ENCODE measurements at places on chromosomes 4 and X.

- no peak for DNase-seq
These were observed 2.8 kb downstream of the TRIM2 start for GRCh38 chr4:153207027-153207426.

- DNase-seq = peak; percentile 23
These were observed 942 bp upstream of the APLN start for GRCh38 chrX:129655547-129656249.

DNA sequence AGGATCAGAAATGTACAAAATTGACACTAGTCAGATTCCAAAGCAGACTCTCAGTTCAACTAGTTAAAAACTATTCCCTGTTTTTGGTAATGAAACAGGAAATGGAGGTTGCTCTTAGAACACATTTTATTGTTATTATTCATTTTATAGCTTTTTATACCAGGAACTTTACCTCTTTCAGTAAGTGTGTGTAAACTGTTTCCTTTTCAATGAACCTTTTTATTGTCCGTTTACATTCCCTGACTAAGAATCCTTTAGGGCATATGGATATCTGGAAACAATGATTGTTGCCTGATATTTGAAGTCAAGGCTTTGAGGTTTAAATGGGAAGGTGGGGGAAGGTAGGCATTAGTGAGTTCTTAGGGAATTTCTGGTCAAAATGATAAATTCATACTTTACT is 1511.4 kb downstream of the ADGRL3 start:
- no peak for DNase-seq

DNA sequence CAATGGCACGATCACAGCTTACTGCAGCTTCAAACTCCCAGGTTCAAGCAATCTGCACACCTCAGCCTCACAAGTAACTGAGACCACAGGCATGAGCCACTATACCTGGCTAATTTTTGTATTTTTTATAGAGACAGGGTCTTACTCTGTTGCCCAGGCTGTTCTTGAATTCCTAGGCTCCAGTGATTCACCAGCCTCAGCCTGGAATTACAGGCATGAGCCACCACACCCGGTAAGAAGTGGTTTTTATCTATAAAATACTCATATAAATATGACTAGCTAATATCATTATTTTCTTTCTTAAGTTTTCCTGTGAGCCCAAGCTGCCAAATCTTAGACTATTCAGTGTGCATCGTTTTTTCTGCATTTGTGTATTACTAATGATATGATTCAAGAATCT is 4.4 kb downstream of the SCFD2 start:
- no peak for DNase-seq

- no peak for DNase-seq
These were observed 9.3 kb upstream of the SYTL5 start for GRCh38 chrX:37997096-37997495.

DNA sequence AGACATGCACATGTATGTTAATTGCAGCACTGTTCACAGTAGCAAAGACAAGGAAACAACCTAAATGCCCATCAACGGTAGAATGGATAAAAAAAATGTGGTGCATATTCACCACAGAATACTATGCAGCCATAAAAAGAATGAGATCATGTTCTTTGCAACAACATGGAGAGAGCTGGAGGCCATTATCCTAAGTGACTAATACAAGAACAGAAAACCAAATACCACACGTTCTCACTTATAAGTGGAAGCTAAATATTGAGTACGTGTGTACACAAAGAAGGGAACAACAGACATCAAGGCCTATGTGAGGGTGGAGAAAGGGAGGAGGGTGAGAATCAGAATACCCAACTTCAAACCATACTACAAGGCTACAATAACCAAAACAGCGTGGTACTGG is 17.4 kb upstream of the LNX1 start:
- DNase-seq = no peak

DNA sequence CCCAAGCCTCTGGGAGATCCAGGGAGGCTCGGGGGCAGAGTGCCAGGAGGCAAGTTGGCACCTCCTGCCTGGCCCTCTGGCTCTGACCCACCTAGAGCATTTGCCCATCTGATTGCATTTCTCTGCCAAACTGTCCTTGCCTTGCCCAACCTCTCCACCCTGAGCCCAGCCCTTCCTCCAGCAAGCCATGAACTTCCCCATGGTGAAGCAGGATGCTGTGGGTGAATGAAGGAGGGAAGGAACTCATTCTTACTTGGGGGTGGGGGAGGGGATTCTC is 9.3 kb upstream of the CNGA2 start:
- no peak for DNase-seq

- DNase-seq = no peak
These were observed 52.1 kb downstream of the RTL5 start for GRCh38 chrX:72079607-72080006.

DNA sequence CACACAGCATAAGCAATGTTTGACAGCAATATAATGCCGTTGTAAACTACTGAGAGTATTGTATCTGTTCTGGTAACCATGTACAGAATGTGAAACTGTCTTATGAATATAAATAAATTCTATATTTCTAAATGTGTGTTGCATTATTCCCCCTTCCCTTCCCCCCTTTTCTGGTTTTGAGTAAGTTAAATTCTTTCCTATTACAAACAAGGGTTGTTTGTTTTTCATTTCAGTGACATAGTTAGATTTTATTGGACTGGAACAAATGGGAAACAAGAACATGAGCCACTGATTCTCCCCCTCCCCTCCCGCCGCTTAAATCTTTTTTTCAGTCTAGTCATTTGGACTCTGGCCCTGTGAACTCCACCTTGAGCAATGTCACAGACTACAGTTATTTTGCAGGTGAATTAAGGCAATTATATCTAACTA is 69.8 kb downstream of the GPAT3 start:
- no peak for DNase-seq

GRCh38 chrX:139559383-139560042 is 29.0 kb downstream of the F9 start:
- DNase-seq = no peak

DNA sequence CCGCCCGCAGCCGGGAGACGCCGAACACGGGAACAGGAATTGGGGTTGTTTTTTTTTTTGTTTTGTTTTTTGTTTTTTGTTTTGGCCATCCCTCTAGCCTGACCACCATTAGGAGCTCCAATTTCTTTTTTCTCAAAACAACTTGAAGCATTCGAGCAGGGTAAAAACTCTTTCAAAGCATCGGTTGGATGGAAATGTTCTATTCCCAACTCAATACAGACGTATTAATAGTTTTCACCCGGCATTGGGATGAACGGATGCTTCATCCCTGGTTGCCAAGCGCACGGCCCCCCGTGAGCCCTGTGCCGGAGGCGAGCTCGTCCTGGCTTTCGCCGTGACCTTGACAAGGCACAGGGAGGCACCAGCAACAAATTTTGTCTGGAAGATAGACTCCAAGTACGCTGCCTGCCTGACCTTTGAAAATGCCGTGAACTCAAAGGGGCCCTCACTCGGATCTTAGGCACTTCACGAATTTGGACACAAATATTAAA is 352 bp upstream of the MAP3K15 start:
- no peak for DNase-seq

DNA sequence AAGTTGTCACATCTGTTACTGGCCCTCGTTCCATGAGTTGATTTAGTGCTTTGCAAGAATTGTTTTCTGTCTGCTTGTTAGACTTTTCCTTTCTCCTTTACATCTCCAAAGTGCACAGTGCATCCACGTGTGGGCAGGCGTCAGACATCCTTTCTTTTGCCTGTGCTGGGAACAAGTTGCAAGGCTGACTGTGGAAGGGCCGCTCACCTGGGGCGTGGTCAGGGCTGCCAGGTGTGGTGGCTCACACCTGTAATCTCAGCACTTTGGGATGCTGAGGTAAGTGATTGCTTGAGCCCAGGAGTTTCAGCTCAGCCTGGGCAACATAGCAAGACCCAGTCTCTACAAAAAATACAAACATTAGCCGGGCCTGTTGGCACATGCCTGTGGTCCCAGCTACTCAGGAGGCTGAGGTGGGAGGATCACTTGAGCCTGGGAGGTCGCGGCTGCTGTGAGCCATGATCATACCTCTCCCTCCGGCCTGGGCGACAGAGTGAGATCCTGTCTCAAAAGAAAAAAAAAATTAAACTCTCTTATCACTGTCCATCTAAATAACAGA is 46.2 kb downstream of the RGS12 start:
- DNase-seq = no peak

GRCh38 chrX:104430072-104430741 is 135.8 kb upstream of the IL1RAPL2 start:
- no peak for DNase-seq

DNA sequence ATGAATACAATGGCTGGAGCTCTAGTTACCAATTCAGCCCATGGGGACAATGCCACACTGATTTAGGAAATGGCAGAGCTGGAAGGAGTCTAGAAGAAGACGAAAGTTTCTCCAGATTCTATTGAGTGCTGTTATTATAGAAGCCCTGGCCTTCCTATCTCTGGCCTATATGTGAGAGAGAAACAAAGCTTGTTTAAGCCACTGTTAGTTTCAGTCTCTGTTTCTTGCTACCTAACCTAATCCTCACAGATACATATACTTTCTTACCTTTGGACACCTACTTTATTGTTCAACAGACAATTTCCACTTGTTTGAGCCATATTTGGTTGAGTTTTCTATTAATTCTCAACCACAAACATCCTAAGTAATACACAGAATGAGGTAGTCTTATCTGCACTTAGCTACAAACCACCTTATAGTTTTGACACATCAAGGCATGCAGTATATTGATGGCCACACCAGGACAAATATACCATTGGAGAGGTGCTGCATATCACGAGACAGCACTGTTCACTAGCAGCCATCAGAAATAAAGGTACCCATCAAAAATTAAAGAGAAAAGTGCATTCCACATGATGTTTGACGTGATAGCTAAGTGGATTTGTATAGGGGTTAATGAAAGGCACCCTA is 190.2 kb downstream of the SMIM20 start:
- DNase-seq = no peak

DNA sequence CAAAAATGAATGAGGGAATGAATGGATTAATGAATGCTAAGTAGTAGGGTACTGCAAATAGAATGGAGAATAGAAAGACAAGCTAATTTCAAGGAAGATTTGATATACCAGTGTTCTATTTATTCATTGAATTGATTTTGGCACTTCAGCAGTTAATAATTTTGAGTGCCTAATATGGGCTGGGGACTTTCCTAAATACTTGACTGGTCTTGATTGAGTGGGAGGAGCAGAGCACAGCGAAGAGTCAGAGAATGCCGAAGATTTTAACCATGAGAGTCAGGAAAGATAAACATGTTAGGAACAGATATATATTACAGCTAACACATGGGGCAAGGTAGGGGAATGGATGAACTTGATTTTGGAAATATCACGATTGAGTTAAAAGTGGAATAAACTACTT is 10.6 kb downstream of the IL15 start:
- no peak for DNase-seq

DNA sequence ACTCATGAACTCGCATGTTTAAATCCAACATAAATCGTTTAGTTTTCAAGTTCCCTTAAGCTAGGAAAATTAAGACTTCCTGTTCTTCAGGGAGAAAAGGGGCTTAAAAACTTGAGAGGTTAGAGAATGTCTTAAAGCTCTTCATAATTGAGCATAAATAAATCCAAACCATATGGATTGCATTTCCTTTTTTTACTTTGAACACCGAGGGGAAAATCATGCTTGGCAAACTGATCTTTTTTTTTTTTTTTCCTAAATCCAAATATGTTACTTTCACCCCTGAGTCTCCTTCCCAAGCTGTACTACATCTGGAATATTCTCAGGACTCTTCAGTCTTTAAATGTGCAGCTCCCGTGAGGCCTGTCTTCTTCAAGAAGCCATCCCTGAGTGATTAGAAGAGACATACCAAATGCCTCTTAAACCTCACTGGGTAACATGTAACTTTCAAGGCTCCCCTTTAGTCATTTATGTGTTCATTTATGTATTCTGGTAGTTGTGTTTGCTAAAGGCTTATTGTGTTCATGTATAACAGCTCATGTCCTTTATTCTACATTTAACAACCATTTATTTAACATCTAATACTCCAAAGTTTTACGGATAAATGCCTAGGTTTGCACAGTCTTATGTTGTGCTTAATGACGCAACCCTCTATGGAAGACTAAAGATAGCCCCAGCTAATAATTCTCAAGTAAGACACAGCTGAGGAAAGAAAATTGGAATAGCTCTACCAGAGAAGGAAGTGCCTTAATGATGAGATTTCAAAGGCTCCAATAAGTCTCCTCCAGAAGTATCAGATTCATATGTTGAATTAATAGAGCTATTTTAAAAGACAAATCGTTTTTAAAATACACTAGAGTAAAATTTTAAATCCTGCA is 107.0 kb downstream of the AGTR2 start:
- no peak for DNase-seq

- no peak for DNase-seq
These were observed 51.5 kb downstream of the IL1RAPL1 start for GRCh38 chrX:28638775-28639174.

- DNase-seq = no peak
These were observed 371.3 kb upstream of the INTU start for GRCh38 chr4:127261476-127261875.

GRCh38 chr4:76435528-76436319 is 695 bp downstream of the SHROOM3 start:
- DNase-seq = no peak

- DNase-seq = no peak
These were observed 35.8 kb downstream of the ATXN3L start for GRCh38 chrX:13283950-13284546.

DNA sequence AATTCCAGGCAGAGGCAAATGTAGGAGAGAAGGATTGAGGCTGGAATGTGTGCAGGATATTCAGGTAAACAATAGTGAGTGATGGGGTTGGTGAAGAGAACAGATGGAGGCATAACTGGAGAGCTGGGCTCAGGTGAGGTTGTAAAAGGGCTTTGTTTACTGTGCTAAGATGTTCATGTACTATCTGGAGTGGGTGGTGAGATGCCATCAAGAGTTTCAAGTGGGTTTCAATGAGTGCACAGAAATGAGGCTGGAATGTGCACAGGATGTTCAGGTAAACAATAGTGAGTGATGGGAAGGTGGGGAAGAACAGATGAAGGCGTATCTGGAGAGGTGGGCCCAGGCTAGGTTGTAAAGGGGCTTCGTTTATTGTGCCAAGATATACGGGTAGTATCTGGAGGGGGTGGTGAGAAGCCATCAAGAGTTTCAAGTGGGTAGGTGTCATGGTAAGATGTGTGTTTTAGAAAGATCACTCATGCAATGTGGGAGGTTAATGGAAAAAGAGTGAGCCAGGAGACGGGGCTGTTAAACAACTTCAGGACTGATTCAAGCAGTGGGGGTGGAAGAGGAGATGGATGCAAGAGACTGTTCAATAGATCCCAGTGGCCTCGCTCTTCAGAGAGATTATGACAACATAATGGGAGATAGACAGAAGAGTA is 25.4 kb upstream of the NMU start:
- DNase-seq = no peak

- no peak for DNase-seq
These were observed 1.7 kb upstream of the ABRAXAS1 start for GRCh38 chr4:83486457-83487129.

- no peak for DNase-seq
These were observed 188.8 kb downstream of the RCHY1 start for GRCh38 chr4:75325318-75325979.

DNA sequence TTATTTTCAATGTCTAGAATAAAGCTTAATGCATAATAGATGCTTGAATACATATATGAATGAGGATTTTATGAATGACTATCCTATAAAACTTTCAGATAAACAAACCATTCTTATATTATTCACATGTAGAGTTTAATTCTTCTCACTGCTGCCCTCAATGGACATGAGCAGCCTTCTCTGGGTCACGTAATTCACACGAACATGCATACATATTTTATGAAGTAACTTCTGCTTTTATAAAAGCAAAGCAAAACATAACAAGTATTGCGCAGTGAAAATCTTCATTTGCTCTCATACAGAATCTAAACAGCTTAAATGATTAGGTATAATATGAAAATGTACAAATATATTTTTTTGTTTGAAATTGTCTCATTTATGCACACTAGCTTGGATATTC is 116.7 kb downstream of the TMA16 start:
- DNase-seq = no peak

All from CD4-positive, alpha-beta T cell treated with Interleukin-17A for 4 hours (primary cell).